NCI-H345 (cell line): ENCODE measurements at places on chromosomes 2 and 18.

DNA sequence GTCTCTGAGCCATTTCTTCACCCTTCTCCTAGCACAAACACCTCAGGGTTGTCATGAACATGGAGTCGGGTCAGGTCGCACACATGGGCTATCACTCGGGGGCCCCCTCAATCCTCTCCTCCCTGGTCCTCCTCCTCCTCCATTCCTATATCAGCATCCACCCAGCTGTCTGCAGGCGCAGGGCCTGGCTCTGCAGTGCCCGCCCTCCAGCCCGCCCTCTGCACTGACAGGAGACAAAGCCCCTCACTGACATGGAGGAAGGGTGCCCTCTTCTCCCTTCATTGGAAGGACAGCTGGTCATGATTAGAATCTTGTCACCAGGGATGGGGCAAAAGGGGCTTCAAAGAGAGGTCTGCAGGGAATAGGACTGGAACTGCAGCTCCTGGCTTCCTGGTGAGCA lies 21.7 kb downstream of the HS1BP3 start:
- no peak for DNase-seq

- no peak for DNase-seq
Measured at GRCh38 chr2:180692322-180692721, 288.1 kb upstream of the UBE2E3 start.

GRCh38 chr18:434410-434809 lies 66.1 kb downstream of the COLEC12 start:
- DNase-seq, result no peak

DNA sequence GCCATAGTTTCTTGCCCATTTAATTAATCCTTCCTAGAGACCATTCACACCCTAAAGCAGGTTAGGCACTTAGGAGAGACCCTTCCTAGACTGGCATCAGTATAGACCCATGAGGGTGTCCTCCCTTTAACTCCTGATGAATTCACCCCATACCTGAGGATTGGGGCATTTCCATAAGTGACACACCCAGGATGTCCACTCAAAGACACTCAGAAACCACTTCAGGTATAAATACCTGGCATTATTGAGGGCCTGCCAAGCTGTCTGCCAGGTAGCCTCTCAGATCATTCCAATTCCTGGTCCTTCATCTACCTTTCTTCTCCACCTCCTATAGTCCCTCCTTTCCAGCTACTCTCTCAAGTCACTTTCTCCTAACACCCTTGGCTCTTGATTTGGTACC lies 57.5 kb upstream of the SLC14A2 start:
- no peak for DNase-seq

GRCh38 chr2:77864426-77864825 lies 342.2 kb upstream of the LRRTM4 start:
- DNase-seq, result no peak

GRCh38 chr2:1340141-1340512 lies 73.1 kb upstream of the TPO start:
- DNase-seq, result no peak

DNA sequence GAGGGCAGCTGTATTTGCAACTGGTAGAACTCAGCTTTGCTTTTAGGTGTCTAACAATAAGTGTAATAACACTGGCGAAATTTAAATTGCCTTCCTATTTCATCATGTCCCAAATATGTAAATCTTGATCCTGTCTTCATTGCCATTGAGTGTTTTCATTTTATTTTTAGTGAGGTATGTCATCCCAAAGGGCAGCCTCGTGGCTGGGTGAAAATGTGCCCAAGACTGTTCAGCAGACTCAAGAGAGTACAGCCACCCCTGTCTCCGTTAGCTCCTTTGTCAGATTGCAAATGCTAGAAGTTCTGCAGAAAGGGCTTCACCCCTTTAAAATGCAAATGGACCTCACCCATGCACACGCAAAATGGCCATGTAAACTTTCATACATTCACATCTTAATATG lies 278.8 kb downstream of the RND3 start:
- DNase-seq, result no peak

DNA sequence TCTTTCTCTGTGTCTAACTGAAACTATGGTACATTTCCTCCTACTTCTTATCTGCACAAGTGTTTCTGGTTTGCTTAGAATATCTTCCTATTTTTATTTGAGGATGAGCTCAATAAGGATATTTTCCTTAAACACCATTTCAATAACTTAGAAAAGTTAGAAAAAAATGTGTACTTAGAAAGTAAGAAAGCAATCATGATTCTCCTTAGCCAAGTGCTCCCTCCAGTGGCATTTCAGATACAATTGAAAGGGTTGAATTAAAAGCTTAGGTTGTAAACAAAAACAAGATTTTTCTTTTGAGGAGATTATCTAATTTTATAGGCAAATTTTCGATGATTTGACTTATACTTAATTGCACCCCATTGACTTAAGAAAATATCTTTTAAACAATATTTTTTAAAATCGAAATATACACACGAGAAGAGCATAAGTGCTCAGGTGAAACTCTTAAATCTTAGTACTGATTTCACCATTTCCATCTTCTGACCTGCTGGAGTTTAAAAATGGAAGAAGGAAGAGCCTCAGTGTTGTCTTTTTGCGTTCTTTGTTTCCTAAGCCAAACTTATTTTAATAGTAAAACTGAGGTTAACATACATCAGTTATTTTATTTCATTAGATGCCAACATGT lies 26.9 kb downstream of the C18orf63 start:
- peak; percentile 39 for DNase-seq

- DNase-seq, result no peak
Measured at GRCh38 chr2:105822186-105822585, 77.5 kb downstream of the NCK2 start.

- DNase-seq, result no peak
Measured at GRCh38 chr2:241811952-241812729, 3.1 kb downstream of the NEU4 start.

DNA sequence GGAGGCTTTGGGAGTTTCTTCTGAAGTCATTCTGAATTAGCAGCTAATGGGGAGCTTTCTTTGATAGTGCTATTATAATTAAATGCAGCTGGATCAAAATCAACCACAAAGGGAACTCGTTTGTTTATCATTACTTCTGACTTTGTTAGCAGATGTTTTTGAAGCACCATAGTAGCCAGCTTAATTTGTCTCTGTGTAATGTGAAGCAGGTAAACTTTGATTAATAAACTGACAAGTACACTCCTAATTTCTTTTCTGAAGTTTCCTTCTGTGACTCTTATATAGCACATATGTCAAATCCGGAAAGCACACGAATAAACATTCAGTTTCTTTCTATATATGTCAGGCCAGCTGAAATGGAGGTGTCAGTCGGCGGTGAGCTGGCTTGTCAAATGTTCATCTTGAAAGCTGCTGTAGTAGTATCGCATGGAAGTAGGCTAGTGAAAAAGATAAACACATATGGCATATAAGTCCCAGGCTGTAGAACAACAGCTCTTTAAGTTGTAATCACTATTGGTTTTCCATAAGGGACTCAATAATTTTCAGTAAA lies 451.9 kb upstream of the ZEB2 start:
- DNase-seq, result no peak

DNA sequence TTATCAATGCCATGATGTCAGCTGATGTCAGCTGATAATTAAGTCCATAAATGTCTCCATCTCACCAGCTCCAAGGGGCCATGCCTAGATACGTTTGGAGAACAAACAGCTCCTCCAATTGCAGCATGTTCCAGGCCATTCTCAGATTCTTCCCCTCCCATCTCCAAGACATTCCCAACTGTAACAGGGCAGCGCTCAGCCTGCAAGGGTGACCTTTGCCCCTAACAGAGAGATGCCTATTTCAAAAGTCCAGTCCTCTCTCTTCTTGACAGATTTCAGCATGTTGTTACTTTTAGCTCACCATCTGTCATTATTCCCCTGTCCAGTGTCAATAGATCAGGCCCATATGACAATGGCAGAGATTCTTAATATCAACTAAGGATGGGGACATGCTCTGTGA lies 9.9 kb downstream of the PSD4 start:
- no peak for DNase-seq

GRCh38 chr2:179677746-179678505 lies 183.5 kb downstream of the ZNF385B start:
- DNase-seq, result no peak

DNA sequence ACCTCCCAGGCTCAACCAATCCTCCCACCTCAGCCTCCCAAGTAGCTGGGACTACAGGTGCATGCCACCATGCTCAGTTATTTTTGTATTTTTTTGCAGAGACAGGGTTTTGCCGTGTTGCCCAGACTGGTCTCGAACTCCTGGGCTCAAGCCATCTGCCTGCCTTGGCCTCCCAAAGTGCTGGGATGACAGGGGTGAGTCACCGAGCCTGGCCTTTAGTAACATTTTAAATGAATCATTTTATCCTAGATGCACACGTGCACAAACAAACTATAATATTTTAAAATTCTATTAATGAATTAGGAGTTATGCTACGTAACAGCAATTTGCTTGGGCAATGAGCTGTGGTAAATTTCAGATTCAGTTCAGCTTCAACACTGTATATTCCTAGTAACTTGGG lies 862.5 kb upstream of the ID2 start:
- no peak for DNase-seq

DNA sequence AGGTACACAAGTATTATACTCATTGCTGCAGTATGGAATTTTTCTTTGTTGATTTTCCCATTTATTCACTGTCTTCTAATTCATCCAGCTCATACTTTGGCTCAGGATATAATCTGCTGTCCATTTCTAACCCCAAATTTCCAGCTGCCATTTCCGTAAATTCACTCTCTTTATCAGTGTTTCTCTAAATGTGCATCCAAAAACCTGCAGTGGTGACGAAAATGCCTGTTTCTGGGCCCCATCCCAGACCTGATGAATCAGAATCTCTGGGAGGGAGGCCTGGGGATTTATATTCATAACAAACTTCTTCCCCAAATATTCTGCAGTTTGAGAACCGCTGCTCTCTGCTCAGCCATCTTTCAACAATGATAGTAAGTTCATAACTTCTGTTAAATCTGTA lies 86.6 kb downstream of the VWC2L start:
- DNase-seq, result no peak

- no peak for DNase-seq
Measured at GRCh38 chr2:11158916-11159573, 3.8 kb downstream of the SLC66A3 start.

DNA sequence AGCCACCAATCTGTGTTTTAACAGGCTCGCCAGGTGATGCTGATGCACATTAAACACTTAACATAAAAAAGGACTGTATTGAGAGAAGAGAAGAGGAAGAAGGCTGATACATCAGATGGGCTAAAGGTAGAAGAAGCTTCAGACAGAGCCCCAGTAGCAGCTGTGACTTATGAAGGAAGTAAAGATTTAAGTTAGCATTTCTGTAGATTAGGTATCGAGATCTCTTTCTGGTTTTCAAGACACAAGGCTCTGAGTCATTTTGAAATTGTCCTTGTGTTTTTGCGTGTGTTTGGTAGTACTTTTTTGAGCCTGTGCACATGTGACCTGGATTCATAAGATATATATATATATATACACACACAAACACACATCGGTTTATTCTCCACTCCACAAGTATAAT lies 40.6 kb upstream of the GCFC2 start:
- DNase-seq, result no peak

DNA sequence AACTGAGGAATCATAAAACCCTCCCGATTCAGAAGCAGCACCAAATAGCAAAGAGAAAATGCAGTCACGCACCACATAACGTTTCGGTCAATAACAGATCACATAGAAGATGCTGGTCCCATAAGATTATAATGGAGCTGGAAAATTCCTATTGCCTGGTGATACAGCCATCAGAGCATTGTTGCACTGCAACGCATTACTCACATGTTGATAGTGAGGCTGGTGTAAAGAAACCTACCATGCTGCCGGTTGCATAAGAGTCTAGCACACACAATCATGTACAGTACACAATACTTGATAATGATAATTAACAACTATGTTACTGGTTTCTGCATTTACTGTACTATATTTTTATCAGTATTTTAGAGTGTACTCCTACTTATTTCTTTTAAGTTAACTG lies 32.5 kb downstream of the RNF152 start:
- DNase-seq, result no peak

- peak; percentile 40 for DNase-seq
Measured at GRCh38 chr2:218217360-218218267, 625 bp downstream of the ARPC2 start.

DNA sequence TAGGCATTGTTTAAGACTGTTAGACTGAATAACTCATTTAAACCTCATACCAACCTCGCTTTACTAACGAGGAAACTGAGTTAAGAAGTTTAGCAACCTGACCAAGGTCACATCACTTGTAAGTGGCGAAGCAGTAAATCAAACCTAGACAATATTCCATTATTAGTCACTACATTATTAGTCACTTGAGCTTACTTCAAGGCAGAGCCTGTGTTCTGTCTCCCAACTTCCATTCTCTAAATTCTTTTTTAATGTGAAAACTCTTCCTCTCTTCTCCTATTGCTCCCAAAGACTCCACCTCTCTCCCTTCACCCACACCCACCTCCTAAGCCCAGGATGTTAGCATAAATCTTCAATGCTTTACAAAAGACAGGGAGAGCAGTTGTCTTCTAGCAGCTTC lies 156.5 kb downstream of the ARL6IP6 start:
- DNase-seq, result no peak

- no peak for DNase-seq
Measured at GRCh38 chr2:16943279-16943958, 277.8 kb upstream of the CYRIA start.

DNA sequence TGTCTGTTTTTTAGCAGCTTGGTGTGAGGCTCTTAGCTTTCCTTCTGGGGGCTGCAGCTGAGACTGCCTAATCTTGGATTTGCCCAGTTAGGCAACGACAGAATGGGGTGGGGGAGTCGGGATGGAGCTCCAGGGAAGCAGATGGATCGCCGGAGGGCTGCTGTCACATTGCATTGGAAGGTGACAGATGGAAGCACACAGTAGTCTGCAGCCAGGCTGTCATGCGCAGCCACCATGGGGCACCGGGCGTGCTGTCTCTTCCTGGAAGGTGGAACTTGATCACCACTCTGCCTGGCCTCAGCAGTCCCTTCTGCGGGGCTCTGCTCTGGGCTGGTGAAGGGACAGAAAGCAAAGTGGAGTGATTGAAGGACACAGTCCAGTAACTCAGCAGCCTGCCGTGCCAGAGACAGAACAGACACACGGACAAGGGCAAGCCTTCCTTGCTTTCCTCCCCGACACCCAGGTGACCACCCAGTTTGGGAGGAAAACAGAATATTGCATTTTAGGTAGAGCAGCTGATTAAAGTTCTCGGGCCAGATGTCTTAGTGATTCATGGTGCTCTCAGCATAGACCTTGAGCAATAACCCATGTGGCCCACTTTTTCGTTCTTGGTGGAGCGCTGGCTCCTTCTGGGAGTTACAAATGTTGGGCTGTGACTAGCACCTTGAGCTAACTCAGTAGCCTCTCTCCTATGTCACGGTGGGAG lies 40.9 kb downstream of the RNF144A start:
- DNase-seq, result no peak

GRCh38 chr2:142140434-142140845 lies 9.6 kb upstream of the LRP1B start:
- DNase-seq, result peak; percentile 43

- DNase-seq, result no peak
Measured at GRCh38 chr2:134522496-134523455, 196.0 kb downstream of the TMEM163 start.
